GM23248 (cell line): ENCODE measurements at places on chromosomes 5 and 9. TPM values are rescaled to one million over a fixed set of nuclear protein-coding genes. Genes with fewer than 3 reads are reported as not detected.

- no peak for DNase-seq
Observed at GRCh38 chr9:138064547-138064946, 187.0 kb downstream of the CACNA1B start.

Gene CYLC2
- not detected in 2 replicates for polyA plus RNA-seq

- DNase-seq, result peak; percentile 36
Observed at GRCh38 chr9:78236551-78236910, 656 bp downstream of the CEP78 start.

GRCh38 chr9:114803479-114804265 lies 2.2 kb downstream of the TNFSF15 start:
- DNase-seq, result no peak

GRCh38 chr5:147786142-147786541 lies 3.6 kb upstream of the JAKMIP2 start:
- DNase-seq, result no peak

Gene CD274
- 3.6 and 5.2 TPM in 2 replicates for polyA plus RNA-seq

DNA sequence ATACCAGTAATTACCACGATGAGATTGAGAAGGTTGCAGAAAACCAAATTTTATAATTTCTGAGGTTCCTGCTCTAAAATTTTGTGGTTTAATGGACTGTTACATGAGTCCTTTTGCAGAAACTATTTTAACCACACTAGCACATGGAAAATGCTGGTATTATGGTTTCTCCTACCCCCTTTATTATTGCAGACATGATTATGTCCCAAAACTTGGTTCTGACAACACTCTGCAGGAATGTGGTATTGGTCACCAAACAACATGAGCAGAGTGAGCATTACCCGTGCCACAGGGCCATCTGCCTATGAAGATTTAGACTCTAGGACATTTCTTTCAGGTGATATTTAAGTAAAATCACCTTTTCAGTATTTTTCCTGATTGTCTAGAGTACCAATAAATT lies 2.8 kb upstream of the ECM2 start:
- DNase-seq, result peak; percentile 82

- no peak for DNase-seq
Observed at GRCh38 chr5:84696651-84697050, 312.0 kb upstream of the EDIL3 start.

DNA sequence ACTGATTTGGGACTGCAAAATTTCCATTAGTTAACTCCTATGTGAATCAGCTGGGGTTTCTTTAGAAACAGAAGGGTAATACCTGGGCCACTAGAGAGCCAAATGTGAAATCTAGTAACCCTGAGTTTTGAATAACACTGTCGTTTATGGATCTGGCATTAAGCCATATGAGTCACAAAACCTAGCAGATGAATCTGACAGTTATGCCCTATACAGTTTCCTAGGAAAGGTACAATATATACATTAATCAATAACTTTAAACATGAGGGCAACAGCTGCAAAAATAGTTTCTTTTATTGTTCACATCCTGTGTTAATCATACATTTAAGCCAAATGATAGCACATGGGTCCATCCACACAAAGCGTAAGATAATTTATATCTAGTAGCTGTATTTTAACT lies 56.9 kb downstream of the PAM start:
- peak; percentile 50 for DNase-seq

- DNase-seq, result peak; percentile 39
Observed at GRCh38 chr5:179870403-179870903, 11.8 kb upstream of the MRNIP start.

DNA sequence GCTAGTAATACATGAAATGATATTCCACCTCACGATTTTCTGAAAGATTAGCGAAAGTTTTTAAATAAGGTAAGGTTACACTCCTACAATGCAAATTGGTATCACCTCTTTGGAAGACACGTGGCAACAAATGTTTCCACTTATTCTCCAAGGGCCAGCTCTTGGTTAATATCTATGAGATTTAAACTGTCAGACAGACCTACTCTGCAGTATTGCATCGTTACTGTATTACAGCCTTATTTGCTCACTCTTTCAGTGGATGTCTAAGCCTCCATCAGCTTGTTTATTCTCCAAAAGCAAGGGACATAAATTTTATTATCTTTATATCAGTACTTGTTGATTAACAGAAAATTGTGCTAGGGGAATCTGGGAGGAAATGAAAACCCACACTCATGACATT lies 135.7 kb downstream of the MLLT3 start:
- DNase-seq, result no peak

DNA sequence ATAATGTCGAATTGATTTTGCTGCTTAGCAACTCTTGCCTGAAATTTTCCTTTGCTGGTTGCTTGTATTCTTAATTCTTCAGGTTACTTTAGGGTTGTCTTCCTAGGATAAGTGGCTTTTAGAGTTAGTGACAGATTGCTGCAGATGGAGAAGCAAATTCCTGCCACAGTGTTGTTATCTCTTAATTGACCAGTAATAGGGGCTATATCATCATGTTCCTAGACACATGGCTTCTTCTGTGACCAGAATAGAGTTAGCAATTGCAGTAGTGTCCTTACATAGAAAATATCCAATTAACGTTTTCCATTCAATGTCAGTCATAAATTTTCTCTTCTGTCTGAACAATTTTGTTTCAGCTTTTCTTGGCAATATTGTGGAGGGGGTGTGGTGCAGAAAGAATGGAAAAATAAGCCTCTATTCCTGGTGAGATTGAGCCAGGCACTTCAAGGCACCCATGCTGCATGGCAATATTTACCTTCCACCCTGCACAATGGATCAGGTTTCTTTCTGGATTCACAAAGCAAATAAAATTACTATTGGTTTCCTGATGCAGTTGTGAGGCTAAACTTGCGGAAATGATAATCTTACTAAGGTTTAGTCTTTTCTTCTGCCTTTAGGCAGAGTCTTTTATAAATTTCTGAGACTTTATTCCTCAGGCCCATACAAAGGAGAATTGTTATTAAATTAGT lies 1481.5 kb downstream of the EFNA5 start:
- no peak for DNase-seq

- no peak for DNase-seq
Observed at GRCh38 chr5:61087921-61088320, 74.3 kb downstream of the SMIM15 start.

Gene BNC2
- polyA plus RNA-seq, result 13.8 and 15.1 TPM in 2 replicates

Gene PROB1
- 0.55 and 0.63 TPM in 2 replicates for polyA plus RNA-seq
